ENCODE measurements at places on chromosomes 16 and 17.

DNA sequence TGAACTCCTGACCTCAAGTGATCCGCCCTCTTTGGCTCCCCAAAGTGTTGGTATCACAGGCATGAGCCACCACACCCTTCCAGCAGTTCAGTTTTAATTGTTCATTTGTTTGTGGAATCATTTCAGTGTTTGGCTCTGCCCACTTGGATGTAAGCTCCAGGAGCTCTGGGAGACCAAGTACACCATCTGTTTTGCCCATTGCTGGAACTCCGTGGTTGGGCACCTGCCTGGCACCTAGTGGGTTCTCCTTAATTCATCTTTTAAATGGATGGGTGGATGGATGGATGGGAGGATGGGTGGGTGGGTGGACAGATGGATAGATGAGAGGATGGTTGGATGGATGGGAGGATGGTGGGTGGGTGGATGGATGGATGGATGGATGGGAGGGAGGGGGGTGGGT, 953 bp upstream of the NECAB2 start:
- no peak for DNase-seq

DNA sequence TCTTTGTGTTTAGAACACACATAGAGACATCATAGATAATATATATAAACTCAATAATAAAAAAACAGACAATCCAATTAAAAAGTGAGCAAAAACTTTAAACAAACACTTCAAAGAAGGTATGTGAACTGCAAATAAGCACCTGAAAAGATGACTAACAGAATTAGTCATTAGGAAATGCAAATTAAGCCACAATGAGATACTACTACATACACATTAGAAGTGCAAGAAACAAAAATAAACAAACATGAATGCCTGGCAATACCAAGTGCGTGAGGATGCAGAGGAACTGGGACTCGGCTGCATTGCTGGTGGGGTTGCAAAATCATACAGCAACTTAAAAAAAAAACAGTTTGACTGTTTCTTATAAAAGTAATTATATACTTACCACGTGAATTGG, 799.0 kb downstream of the KCNJ2 start:
- no peak for DNase-seq

DNA sequence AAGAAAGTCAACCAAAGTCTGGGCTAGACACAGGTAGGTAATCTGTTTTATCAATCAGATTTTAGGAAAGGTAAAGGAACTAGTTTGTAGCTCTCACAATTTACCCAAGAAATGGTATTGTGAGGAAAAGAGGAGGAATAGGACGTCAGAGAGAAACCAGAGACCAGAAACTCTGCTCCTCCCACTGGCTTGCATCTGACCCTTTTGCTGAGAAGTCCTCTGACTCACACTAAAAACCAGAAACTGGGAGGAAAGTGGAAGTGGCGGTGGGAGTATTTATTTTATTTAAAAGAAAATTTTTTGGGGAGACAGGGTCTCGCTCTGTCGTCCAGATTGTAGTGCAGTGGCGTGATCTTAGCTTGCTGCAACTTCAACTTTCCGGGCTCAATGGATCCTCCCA, 38.0 kb upstream of the MNT start:
- no peak for DNase-seq

GRCh38 chr17:9479964-9480363, 95.7 kb downstream of the STX8 start:
- DNase-seq = no peak

DNA sequence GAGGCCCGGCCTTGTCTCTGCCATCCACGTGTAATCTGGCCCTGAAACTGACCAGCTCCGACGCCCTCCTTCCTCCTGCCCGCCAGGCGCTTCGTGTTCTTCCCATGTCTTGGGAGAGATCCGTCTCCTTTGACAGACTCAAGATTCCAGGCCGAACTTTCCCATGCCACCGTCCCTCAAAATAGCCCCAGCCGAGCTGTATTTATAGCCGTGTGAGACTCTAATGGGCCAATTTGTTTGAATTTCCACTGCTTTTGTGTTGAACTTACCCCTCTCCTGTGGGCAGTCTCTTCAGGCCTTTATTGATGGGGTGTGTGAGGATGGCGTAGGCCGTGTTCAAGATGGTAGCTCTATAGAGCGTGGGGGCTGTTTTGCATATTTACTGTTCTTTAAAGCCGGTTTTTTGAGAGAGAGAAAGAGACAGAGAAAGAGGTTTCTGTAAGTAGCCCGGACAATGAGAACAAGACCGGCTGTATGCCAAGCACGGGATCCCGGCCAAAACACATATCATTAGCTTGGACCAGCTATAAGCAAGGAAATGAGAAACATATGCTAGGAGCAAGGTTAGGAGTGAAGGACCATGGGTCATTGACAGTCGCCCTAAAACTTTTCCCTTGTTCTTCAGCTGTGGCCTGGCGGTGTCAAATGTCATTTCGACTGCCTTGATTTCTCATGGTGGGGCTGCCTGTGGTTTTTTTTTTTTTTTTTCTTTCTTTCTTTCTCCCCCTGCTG, 124.5 kb upstream of the ZFHX3 start:
- no peak for DNase-seq

- DNase-seq = no peak
Measured at GRCh38 chr16:50627419-50627818, 53.7 kb downstream of the SNX20 start.

GRCh38 chr16:8949536-8950418, 13.9 kb downstream of the USP7 start:
- DNase-seq = no peak

GRCh38 chr16:88940862-88941817, 35.9 kb downstream of the CBFA2T3 start:
- no peak for DNase-seq

- no peak for DNase-seq
Measured at GRCh38 chr16:1425616-1426370, 5.1 kb upstream of the PERCC1 start.

DNA sequence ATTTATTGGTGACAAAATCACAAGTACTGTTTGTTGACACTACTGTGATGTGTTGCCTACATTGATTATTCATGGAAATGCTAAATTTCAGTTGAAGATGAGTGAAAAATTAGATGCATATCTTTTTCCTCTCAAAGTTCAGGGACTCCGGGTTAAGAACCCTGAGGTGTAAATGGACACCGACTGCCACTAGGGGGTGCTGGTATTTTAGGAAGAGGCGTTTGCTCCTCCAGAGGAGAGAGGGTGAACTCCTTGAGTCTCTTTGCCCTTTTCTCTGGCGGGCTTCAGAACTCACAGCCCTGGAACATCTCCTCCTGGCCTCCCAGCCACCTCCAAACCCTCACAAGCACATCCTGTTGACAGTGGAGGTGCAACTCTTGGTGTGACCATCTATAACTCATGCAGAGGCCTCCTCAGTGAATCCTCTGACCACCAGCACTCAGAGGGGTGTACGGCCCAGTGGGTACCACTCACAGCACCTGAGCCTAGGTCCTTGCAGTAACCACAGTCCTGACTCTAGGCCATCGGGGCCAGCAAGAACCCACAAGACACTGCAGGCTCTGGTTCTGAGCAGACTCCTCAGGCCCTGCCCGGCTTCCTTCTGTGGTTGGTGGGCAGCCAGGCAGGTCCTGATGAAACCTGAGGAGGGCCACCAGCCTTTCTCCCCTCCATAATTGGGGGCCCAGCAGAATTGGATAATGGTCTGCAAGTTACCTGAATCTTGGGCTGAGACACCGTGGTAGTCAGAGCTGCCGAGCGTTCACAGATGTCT, 26.2 kb upstream of the PIK3R5 start:
- peak; percentile 33 for DNase-seq

DNA sequence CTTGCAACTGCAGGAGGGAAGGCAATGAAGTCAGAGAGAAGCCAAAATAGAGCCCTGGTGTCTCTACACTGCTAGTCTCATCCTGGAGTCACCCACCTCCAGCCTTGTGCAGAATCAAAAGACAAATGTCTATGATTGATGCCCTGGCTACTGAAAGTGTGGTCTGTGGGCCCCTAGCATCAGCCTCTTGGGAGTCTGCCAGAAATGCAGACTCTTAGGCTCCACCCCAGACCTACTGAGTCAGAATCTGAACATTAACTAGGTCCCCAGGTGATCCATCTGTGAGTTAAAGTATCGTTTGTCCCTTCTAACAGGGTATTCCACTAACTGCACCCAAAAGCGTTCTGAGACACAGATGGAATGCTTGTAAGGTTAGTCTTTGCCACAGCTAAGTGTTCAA, 21.2 kb downstream of the EARS2 start:
- no peak for DNase-seq

- DNase-seq = no peak
Measured at GRCh38 chr16:53100889-53101288, 46.1 kb downstream of the CHD9 start.

GRCh38 chr16:84369938-84370627, 1.7 kb downstream of the ATP2C2 start:
- DNase-seq = no peak

GRCh38 chr16:4682616-4683254, 10.6 kb upstream of the NUDT16L1 start:
- DNase-seq = no peak

GRCh38 chr16:12906271-12906670, 4.9 kb downstream of the SHISA9 start:
- no peak for DNase-seq

DNA sequence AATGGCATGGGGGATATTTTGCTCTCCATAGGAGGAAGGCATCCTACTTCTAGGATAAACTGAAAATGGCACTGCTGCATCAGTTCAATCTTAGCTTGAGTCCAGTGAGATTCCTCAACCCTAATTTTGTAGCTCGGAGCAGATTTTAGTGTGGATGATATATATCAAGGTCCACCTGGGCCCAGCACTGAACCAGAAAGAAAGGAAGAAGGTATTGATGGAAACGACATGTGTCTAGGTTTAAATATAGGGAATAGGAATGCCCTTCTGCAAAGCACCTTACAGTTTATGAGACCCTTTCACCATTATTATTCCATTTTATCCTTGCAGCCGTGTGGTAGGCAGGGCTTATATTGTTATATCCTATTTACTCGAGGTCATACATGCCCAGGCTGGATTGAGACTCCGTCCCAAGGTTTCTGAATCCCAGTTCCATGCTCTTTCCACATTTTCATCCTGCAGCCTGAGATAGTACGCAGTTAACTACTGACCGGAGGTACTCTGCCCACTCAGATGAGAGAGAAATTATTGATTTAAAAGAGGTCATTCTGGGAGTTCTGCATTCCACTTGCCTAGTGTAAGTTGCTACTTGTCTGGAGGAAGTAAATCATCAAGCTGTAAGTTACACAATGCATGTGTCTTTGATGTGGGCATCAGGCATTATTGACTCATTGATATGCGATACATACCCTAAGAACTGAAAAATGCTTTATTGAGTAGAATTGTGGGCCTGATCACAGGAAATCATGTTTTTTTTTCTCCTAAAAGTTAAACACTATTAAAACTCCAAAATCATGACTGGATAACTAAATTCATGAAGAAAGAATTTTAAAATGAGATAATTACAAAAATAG, 10.1 kb downstream of the KRT39 start:
- no peak for DNase-seq

GRCh38 chr17:64780096-64781013, 118.2 kb upstream of the SMURF2 start:
- peak; percentile 40 for DNase-seq

DNA sequence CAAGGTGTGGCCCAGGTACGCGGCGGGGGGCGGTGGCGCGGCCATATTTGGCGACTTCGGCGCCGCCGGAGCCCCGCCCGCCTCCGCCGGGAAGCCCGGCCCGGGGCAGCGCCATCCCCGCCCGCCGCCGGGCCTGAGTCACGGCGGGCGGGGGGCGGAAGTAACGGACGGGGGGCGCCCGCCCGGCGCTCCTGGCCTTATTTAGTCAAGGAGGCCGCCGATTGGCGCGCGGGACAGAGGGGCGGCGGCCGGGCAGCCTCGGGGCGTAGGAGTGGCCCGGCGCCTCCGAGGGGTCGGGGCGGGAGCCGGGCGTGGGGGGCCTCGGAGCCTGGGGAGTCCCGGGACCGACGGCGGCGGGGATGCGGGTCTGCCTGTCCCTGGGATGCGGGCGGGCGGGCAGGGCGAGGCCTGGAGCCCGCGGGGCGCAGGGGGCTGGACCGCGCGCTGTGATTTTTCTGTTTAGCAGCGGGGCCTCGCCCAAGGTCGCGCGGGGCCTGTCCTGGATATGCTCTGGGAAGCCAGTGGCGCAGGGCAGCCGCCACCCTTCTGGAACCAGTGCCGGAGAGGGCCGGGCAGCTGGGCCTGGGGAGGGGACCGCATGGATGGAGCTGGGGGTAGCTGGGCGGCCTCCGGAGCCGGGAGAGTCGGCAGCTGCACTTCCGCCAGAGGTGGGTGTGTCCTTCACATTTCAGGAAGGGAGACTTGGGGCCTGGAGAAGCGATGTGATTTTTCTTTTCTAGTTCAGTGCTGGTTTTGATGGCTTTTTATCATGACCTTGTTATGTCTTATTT, 2.3 kb upstream of the ACTG1 start:
- peak; percentile 55 for DNase-seq

GRCh38 chr16:10652730-10653590, 41.8 kb downstream of the TEKT5 start:
- DNase-seq = no peak

- no peak for DNase-seq
Measured at GRCh38 chr16:27899736-27900135, 163.8 kb downstream of the GSG1L start.

- DNase-seq = no peak
Measured at GRCh38 chr16:23968176-23968575, 132.4 kb downstream of the PRKCB start.

DNA sequence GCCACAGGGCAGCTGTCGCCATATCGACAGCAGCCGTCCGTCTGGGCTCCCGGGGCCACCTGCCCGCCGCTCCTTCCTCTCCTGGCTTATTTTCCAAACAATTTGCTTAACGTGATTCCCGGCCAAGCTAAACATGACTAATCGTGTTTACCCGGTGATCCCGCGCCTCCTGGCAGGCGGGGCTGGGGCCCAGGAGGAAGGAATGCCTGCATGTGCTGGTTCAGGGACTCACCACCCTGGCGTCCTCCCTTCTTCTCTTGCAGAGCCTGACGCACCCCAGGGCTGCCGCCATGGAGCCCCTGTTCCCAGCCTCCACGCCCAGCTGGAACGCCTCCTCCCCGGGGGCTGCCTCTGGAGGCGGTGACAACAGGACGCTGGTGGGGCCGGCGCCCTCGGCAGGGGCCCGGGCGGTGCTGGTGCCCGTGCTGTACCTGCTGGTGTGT, 6.1 kb downstream of the SSTR5 start:
- DNase-seq = no peak

DNA sequence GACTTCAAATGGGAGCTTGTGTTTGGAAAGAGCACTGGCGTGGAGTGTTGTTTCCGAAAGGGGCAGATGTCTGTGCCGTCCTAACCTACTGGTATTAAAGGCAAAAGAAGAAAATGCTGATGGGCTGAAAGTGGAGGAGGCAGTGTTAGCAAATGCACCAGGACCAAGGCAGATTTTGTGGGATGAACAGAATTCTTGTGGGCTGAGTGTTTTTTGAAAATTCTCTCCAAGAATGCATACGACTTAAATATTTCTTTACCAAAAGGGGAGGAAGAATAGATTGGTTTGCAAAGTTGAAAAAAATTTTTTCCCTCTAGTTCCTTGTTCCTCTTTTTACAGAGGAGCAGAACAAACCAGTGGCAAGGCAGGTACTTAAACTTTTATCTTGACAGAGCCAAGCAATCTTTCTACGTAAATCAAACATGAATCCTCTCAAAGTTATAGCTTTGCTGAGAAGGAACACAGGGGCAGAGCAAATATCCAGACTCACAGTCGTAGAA, 16.8 kb downstream of the MARCHF10 start:
- DNase-seq = no peak
